NCI-H226 (cell line): ENCODE measurements at places on chromosomes 3 and 15.

GRCh38 chr15:40959331-40960141 is 6.3 kb downstream of the CHAC1 start:
- DNase-seq: no peak

DNA sequence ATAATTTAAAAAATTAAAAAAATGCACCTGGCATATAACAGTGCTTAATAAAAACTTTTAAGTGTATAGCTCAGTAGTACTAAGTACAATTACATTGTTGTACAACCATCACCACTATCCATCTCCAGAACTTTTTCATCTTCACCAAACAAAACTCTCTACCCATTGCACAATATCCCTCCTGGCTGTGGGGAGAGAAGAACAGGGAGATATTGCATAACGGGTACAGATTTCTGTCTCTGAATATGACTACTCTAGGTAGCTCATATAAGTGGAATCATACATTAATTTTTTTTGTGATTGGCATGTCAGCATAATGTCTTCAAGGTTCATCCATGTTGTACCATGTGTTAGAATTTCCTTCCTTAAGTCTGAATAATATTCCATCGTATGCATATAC is 91.0 kb upstream of the PLAAT1 start:
- no peak for DNase-seq

- DNase-seq: peak; percentile 68
Observed at GRCh38 chr15:67967871-67968431, 86.2 kb upstream of the PIAS1 start.

DNA sequence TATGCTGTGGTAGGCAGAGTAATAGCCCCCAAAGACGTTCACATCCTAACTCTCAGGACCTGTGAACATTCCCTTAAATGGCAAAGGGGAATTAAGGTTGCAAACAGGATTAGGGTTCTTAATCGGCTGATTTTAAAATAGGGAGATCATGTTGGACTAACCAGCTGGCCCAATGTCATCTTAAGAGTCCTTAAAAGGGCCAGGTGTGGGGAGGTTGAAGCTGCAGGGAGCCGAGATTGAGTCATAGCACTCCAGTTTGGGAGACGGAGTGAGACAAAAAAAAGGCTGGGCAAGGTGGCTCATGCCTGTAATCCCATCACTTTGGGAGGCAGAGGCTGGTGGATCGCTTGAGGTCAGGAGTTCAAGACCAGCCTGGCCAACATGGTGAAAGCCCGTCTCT is 1.6 kb upstream of the FLNB start:
- no peak for DNase-seq

- no peak for DNase-seq
Observed at GRCh38 chr15:92184679-92185230, 208.9 kb upstream of the ST8SIA2 start.

GRCh38 chr3:142977399-142977728 is 13.9 kb upstream of the PAQR9 start:
- DNase-seq: peak; percentile 71

- DNase-seq: no peak
Observed at GRCh38 chr3:148044151-148044550, 635.0 kb downstream of the ZIC1 start.

GRCh38 chr3:13420831-13421765 is 976 bp upstream of the NUP210 start:
- DNase-seq: no peak

GRCh38 chr15:81071120-81071519 is 63.0 kb upstream of the CFAP161 start:
- peak; percentile 29 for DNase-seq

- no peak for DNase-seq
Observed at GRCh38 chr3:35633332-35634124, 5.8 kb upstream of the ARPP21 start.

DNA sequence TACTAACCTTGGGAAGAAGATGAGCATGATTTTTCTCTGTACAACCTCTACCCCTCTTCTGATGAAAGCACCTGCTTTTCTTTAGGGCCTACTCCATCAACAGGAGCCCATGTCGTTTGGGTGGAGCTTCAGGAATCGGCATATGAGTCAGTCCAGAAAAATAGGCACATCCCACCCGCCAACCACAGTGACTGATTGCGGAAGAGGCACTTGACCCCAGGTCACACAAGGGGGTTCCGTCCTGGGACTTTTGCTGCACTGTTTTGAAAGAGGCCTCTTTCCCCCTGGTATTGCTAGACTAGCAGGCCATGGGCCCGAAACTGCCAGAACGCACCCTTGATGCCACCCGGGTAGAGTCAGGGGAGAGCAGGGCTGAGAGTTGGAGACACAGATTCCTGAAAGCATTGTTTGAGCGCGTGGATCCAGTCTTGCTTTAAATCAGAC is 19.3 kb upstream of the NRROS start:
- no peak for DNase-seq

GRCh38 chr3:23017801-23018200 is 185.3 kb upstream of the UBE2E2 start:
- DNase-seq: peak; percentile 93
